ENCODE measurements at places on chromosomes 12 and 14. TPM values are rescaled to one million over a fixed set of nuclear protein-coding genes. Genes with fewer than 3 reads are reported as not detected.

The KRT72 gene
- polyA plus RNA-seq = not detected

The DAAM1 gene
- 9.6 TPM for polyA plus RNA-seq

The PRMT5 gene
- 32.1 TPM for polyA plus RNA-seq

The TGM1 gene
- 1.7 TPM for polyA plus RNA-seq

The MMP17 gene
- 0.46 TPM for polyA plus RNA-seq

The C12orf60 gene
- 2.4 TPM for polyA plus RNA-seq

The CCDC38 gene
- polyA plus RNA-seq = not detected

The CPNE8 gene
- 4.9 TPM for polyA plus RNA-seq

The CPNE6 gene
- polyA plus RNA-seq = 0.12 TPM

The OAS2 gene
- polyA plus RNA-seq = 11.8 TPM

The NGB gene
- polyA plus RNA-seq = 0.53 TPM

The NRIP2 gene
- polyA plus RNA-seq = 0.87 TPM

The MYO1A gene
- 16.2 TPM for polyA plus RNA-seq

The BDKRB2 gene
- polyA plus RNA-seq = 6.1 TPM

The MYH7 gene
- 4.0 TPM for polyA plus RNA-seq

The DPPA3 gene
- not detected for polyA plus RNA-seq

The KRT1 gene
- polyA plus RNA-seq = not detected

The P2RX2 gene
- 0.78 TPM for polyA plus RNA-seq

The CNPY2 gene
- polyA plus RNA-seq = 71.0 TPM

The DCN gene
- 145 TPM for polyA plus RNA-seq

Measured in stomach (tissue), 19 donors.